ENCODE measurements at places on chromosomes 6 and 20.

GRCh38 chr6:163085861-163086623 lies 328.5 kb upstream of the QKI start:
- no peak for DNase-seq

- DNase-seq, result no peak
Observed at GRCh38 chr20:56259948-56260347, 11.4 kb downstream of the MC3R start.

DNA sequence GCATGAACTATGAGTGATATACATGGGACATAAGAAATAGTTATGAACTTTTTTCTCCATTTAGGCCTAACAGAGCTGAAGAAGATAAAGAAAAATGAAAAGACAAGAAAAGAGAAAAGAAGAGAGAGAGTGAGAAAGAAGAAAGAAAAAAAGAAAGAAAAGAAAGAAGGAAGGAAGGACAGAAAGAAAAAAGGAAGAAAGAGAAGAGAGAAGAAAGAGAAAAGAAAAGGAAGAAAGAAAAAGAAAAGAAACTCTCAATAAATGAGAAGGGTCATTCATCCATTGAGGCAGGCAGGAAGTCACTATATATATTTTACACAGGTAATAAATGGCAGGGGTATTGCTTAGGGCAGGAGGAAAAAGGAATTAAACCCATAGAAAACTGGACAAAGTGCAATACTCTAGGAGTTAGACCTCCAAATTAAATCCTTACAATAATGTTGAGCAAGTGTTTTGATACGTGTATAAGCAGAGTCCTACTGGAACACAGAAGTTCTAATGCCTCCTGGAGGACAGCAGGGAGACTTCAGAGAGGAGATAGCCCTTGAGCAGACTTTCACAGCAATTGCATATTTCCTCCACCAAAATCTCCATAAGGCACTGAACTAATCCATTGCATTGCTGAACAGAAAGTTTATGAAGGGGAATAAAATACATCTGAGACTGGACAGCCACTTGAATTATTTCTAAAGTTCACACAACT lies 86.4 kb upstream of the TENT5A start:
- no peak for DNase-seq

GRCh38 chr6:70520575-70520974 lies 46.2 kb upstream of the SDHAF4 start:
- DNase-seq, result no peak

- no peak for DNase-seq
Observed at GRCh38 chr20:22905658-22906057, 129.5 kb upstream of the SSTR4 start.

All from CD4-positive, alpha-beta T cell treated with Interleukin-4 for 1 hour (primary cell).